ENCODE measurements at places on chromosomes 6 and 20.

DNA sequence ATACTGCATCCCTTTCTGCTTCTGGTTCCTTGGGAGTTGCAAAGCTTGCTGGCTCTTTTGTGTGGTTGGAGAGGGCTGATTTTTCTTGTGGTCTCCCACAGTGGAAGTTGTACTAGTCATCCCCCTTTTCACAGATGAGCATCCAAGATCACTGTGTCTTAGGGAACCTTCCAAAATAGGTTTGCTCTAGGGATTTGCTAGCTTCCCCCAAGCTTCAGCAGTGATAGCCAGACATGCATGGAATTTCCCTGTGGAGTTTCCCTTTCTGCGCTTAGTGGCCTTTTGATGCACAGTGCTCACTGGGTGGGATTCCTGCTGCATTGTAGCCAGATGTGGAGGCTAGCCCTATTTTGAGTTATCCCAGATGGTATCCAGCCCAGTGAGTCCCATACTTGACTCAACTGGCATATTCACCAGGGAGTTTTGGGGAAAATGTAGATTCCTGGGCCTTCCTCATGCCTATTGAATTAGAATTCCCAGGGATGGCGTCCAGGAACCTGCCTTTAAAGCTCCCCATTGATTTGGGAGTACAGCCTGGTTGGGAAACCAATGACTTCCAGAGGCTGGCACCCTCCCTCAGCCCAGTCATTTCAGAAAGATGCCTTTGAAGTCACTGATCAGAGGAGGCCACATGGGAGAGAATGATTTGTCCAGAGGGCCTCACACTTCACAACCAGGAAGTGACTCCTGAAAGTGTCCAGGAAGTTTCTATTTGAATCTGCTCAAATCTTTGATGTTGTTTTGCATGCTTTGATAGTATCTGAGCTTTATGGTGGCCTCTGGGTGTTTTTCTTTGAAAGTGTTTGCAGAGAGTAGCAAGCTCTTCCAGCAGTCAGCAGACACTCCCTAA lies 25.9 kb downstream of the PPARD start:
- no peak for DNase-seq

DNA sequence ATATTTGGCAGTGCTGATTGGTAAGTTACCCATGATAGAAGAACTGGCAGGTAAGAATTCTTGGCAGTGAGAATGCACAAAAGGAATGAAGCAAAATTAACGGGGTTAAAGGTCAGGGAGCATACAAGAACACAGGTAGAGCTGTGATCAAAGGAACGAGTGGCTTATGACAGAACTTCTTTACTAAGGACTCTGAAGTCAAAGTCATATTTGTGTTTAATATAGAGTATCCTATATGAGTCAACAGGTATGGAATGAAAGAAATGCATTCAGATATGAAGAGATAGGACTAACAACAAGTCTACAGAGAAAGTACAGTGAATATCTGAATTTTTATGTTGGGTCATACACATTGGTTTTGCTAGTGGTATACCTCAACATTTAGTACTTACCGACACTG lies 209.0 kb upstream of the CITED2 start:
- no peak for DNase-seq

DNA sequence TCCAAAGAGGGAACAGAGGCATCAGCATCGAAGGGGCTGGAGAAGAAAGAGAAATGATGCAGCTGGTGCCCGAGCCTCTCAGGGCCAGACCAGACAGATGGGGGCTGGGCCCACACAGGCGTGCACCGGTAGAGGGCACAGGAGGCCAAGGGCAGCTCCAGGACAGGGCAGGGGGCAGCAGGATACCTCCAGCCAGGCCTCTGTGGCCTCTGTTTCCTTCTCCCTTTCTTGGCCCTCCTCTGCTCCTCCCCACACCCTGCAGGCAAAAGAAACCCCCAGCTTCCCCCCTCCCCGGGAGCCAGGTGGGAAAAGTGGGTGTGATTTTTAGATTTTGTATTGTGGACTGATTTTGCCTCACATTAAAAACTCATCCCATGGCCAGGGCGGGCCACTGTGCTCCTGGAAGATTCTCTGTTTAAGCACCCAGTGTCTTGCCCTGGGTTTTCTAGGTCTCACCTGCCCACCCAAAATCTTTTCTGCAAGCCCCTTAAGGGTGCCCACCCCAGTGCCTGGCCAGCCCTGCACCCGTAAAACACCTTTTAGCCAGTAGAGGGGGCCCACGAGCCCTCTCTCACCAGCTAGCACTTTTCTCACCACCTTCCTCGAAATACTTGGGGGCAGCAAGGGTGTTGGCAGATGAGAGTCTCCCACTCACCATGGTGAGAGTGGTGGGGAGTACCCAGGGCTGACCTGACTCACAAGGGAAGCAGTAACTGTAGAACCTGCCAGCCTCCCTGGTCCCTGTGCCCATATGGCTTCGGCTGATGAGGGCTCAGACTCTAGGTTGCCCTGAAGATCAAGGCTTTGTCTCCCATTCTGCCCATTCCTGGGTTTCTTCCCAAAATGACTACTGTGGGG lies 35.7 kb upstream of the ID1 start:
- DNase-seq, result peak; percentile 68

DNA sequence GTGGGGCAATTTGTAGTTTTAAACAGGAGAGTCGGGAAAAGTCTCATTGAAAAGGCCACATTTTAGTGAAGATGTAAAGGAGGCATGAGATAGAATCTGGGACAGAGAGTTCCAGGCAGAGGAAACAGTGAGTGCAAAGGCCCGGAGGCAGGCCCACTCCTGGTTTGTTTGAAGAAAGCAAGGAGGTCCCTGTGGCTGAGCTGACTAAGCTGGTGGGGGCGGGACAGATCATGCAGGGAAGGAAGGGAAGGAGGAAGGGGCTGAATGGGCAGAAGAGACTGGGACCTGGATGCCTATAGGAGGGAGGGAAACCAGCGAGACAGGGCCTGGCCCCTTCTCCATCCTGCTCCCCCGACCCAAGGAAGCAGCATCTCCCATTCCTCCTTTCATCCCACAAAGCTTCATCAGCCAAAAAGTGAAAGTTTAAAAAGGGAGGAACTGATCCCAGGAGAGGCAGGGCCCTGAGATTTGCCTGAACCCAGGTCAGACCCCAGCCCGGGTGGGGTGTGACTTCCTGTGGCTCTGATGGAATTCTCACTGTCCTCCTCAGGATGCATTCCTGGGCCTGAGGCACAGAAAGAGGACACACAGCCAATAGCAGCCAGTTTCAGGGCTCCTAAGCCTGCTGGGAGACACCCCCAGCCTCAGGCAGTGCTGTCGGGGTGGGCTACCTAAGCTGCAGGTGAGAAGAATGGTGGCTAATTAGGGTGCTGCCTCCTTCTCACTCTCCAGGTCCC lies 54.2 kb upstream of the SIRPA start:
- DNase-seq, result no peak

- no peak for DNase-seq
Observed at GRCh38 chr6:148943451-148943850, 196.6 kb downstream of the UST start.

GRCh38 chr6:134657751-134658527 lies 292.0 kb downstream of the ALDH8A1 start:
- DNase-seq, result no peak

- no peak for DNase-seq
Observed at GRCh38 chr6:35893246-35893645, 27.7 kb downstream of the SRPK1 start.

DNA sequence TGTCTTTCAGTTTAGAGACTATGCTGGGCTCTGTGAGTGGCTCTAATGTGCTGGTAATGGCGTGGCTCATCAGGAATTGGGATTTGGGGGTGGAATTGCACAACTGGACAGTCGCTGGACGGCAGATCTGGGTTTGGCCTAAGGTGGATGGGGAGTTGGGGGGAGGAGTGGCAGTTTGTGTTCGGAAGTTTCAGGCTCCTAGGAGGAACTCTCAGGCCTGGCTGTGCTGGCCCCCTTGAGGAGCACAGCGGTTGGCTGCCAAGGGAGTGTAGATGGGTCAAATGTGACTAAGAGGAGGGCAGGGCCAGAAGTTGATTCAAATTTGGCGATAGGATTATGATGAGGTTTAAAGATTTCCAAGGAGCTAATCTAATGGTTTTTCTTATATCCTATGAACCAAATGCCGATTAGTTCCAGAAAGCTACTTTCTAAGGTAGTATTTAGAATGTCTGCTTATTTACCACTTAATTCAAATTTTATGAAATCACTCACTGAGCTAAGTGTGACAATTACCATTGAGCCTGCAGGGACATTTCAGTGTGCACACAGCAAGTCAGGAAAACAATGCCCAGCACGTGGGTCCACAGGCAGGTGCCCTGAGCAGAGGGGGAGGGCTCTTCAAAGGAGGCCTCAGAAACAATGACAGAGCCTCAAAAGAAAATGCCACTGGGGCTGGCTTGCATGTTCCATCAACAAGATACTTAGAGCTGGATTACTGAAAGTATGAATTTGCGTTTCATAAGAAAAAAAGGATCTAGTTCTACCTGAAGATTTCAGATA lies 111.0 kb downstream of the GJA10 start:
- no peak for DNase-seq

- no peak for DNase-seq
Observed at GRCh38 chr20:8790442-8791074, 278.3 kb upstream of the PLCB4 start.
